ENCODE measurements at places on chromosomes 2 and 18. TPM values are rescaled to one million over a fixed set of nuclear protein-coding genes. Genes with fewer than 3 reads are reported as not detected.

GRCh38 chr18:23609390-23610023, 23.2 kb upstream of the NPC1 start:
- DNase-seq: no peak
- no peak overlapping the region for H3K27ac ChIP-seq
- H3K36me3 ChIP-seq: no peaks in the 10 kb centered on the region
- H3K4me3 ChIP-seq: no peak overlapping the region

The GDF7 gene
- 12.5 TPM for total RNA-seq

DNA sequence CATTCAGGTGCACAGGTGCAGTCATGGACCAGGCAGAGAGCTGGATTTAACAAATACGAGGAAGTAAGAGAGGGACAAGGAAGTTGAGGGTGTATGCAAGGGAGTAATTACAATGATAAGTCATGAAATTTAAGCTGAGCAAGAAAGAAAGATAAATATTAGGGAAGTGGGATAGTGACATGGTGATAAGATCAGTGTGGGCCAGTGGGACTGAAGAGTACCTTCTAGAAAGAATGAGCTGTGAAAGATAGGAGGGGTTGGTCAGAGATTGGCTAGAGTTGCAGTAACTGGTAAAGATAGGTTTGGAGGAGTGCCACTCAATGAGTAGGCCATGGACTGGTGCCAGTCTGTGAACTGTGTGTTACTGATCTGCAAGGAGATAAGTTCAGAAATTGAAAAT, 200.8 kb upstream of the SIX3 start:
- H3K27ac ChIP-seq: no peak overlapping the region
- no peak for DNase-seq
- no peak overlapping the region for H3K4me3 ChIP-seq

The ZSWIM2 gene
- not detected for total RNA-seq

DNA sequence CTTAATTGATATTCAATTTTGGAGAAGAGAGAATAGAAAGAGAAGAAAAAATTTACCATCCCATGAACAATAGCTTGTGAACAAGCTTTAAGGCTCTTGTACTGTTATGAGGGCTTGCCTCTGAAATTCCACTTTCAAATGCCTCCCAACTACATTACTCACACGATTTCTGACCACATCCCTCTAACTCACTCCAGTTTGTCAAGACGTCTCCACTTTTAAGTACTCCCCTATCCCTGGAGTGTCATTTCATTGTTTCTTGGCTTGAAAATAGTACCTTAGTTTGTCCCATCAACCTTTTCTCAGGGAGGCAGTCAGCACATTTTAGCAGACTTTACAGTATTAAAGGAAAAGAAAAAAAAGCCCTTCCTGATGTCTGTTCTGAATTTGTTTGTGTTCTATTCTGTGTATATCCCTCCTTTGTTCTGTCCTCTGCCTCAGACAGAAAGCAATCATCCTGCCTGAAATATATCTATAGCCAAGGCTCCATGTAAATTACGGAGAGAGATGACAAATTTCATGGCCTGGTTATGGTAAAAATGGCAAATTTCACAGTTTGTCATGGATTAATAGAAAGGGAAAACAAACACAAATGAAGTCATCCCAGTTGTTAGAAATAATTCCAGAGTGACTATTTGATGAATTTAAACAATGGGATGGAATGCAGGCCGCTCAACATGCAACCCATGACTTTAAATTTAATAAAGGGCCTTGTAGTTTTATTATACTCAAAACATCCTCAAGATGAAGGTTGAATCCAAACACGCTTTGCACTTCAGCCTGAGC, 228.8 kb downstream of the ETAA1 start:
- H3K4me1 ChIP-seq: no peaks in the 10 kb centered on the region
- H3K27ac ChIP-seq: no peak overlapping the region
- DNase-seq: no peak
- H3K27me3 ChIP-seq: no peaks in the 10 kb centered on the region

DNA sequence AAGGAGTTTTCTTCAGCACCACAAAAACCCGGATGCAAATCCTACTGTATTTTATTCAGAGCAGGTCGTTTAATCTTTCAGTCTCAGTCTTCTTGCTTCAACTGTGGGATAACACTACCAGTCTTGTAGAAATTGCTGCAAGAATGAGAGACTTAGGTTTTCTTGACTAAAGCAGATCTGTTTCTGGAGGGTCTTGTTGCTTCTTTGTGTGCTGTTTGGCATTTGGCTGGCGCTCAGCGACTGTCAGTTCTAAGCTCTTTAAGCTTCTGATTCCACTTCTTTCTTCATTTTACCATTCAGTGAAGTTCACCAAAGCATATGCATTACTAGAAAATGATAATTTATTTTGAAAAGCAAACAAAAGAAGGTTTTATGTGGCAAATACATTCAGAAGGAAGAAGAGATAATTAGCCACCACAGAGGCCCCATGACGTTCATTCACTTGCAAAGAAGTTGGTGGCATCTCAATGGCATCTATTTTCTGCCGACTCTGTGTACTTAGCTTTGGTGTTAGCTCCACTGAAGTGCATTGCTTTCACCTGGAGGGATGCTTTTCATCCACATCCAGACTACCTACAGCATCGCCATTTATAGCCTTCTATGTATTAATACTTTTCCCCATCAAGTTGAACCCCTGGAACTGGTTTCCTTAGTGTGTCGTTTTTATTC, 53.7 kb downstream of the TRIB2 start:
- no peak overlapping the region for H3K4me3 ChIP-seq
- H3K27ac ChIP-seq: no peak overlapping the region
- DNase-seq: no peak
- no peaks in the 10 kb centered on the region for H3K27me3 ChIP-seq

The FAM124B gene
- total RNA-seq: 2.0 TPM

GRCh38 chr2:175631245-175631623, 370.8 kb downstream of the LNPK start:
- H3K4me1 ChIP-seq: no peaks in the 10 kb centered on the region
- no peaks in the 10 kb centered on the region for H3K36me3 ChIP-seq
- no peak overlapping the region for H3K27ac ChIP-seq
- no peak for DNase-seq
- no peaks in the 10 kb centered on the region for H3K27me3 ChIP-seq

DNA sequence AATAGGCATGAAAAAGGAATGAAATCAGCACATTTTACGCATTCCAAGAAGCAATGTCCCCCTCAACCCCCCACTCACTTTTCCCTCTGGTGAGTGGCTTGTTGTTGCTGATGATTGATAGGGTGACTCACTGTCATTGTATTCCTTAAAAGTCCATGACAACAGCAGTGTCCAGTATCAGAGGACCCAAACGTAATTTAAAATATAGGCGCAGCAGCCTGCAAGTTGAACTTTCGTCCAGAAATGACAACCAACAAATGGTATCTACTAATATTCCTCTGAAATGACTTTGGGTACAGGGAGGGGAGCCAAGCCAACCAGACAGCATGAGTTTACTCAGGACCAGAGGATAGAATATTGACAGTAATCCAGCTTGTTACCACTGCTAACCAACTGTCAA, 182.9 kb upstream of the SIX3 start:
- no peaks in the 10 kb centered on the region for H3K4me1 ChIP-seq
- no peak for DNase-seq
- H3K36me3 ChIP-seq: no peaks in the 10 kb centered on the region
- H3K4me3 ChIP-seq: no peak overlapping the region
- H3K27me3 ChIP-seq: no peaks in the 10 kb centered on the region

- no peaks in the 10 kb centered on the region for H3K36me3 ChIP-seq
- no peak overlapping the region for H3K27ac ChIP-seq
- peak; percentile 71 for DNase-seq
- H3K4me1 ChIP-seq: peaks cover 3% of the 10 kb centered on the region
- H3K4me3 ChIP-seq: no peak overlapping the region
These were observed 3.3 kb upstream of the ACTR3 start for GRCh38 chr2:113886479-113887008.

- no peak for DNase-seq
- no peaks in the 10 kb centered on the region for H3K4me1 ChIP-seq
- H3K36me3 ChIP-seq: no peaks in the 10 kb centered on the region
- no peaks in the 10 kb centered on the region for H3K27me3 ChIP-seq
- no peak overlapping the region for H3K27ac ChIP-seq
These were observed 27.2 kb downstream of the CCDC195 start for GRCh38 chr2:224688997-224689396.

The TUBB8B gene
- total RNA-seq: not detected

- H3K27ac ChIP-seq: no peak overlapping the region
- DNase-seq: peak; percentile 6
- H3K36me3 ChIP-seq: no peaks in the 10 kb centered on the region
- no peak overlapping the region for H3K4me3 ChIP-seq
- no peaks in the 10 kb centered on the region for H3K4me1 ChIP-seq
These were observed 31.9 kb upstream of the GPC1 start for GRCh38 chr2:240403396-240404104.

- H3K36me3 ChIP-seq: no peaks in the 10 kb centered on the region
- H3K4me1 ChIP-seq: no peaks in the 10 kb centered on the region
- no peak overlapping the region for H3K4me3 ChIP-seq
- no peak overlapping the region for H3K27ac ChIP-seq
These were observed 44.8 kb downstream of the FTCDNL1 start for GRCh38 chr2:199806179-199806578.

The ACMSD gene
- 44.0 TPM for total RNA-seq

The POMC gene
- total RNA-seq: 1.5 TPM

The SH3RF3 gene
- total RNA-seq: 10.7 TPM

- DNase-seq: no peak
- no peak overlapping the region for H3K27ac ChIP-seq
- H3K27me3 ChIP-seq: no peaks in the 10 kb centered on the region
- no peaks in the 10 kb centered on the region for H3K36me3 ChIP-seq
These were observed 226.6 kb downstream of the OSR1 start for GRCh38 chr2:19131871-19132270.

DNA sequence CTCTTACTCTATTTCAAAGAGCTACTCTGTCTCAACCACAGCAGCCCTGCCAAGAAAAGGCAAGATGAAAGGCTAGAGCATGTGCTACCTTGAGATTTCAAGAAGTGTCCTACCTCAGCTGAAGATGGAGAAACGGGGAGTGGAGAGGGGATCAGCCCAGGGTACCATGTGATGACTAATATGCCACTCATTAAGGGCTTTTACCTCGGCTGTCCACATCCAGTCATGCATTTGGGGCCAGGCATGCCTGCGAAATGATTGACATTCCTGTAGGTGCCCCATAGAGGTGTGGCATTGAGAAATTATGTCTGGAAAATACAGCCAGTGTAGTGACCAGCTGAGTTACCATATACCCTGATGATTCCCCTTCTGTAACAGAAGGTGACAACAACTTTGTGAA, 96.1 kb downstream of the NRP2 start:
- no peak for DNase-seq
- H3K4me1 ChIP-seq: no peaks in the 10 kb centered on the region
- H3K27ac ChIP-seq: no peak overlapping the region
- no peak overlapping the region for H3K4me3 ChIP-seq
- H3K36me3 ChIP-seq: no peaks in the 10 kb centered on the region
- H3K27me3 ChIP-seq: no peaks in the 10 kb centered on the region

The DLX1 gene
- total RNA-seq: not detected

- H3K4me1 ChIP-seq: peaks cover 7% of the 10 kb centered on the region
- no peaks in the 10 kb centered on the region for H3K27me3 ChIP-seq
- no peak overlapping the region for H3K4me3 ChIP-seq
- no peak overlapping the region for H3K27ac ChIP-seq
- no peak for DNase-seq
These were observed 4.3 kb downstream of the HNRNPLL start for GRCh38 chr2:38598200-38598990.

The OXER1 gene
- 2.5 TPM for total RNA-seq

DNA sequence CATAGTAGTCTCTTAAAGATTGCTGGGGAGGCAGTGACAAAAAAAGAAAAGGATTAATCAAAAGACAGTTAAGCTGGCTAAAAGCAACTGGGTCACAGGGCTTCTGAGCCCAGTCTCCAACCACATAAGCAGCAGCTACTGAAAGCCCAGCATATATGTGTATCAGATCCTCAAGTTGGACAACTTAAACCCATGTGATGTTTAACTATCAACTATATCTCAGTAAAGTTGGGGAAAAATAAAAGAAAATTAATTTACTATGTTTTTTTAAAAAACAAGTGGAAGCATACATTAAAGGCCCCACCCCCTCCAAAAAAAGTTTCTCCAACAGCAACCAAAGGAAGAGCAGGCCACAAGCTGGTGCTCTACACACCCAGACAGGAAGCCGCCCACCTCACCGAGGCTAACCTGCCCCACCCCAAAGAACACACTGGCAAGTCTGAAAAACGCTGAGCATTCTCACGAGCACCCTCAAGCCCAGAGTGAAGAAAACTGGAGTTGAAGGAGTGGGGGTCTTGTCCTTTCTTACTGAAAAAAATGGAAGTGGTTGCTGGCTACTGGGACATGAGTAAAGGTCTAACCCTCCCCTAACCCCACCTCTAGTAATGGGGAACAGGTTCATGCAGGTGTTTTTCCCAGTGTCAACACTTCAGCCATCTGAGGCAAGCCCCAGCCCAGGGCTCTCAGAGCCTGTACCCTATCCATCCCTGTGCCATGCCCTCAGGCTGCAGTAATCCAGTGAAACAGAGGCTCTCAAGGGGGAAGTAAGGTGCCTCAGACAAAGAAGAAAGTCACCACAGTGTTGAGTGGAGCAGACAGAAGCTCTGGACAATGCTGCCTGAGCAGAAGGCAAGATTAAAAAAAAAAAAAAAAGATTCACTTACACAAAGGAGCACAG, 106.3 kb downstream of the GYPC start:
- H3K27me3 ChIP-seq: no peaks in the 10 kb centered on the region
- no peak for DNase-seq
- H3K27ac ChIP-seq: no peak overlapping the region
- H3K4me1 ChIP-seq: no peaks in the 10 kb centered on the region
- H3K36me3 ChIP-seq: no peaks in the 10 kb centered on the region

DNA sequence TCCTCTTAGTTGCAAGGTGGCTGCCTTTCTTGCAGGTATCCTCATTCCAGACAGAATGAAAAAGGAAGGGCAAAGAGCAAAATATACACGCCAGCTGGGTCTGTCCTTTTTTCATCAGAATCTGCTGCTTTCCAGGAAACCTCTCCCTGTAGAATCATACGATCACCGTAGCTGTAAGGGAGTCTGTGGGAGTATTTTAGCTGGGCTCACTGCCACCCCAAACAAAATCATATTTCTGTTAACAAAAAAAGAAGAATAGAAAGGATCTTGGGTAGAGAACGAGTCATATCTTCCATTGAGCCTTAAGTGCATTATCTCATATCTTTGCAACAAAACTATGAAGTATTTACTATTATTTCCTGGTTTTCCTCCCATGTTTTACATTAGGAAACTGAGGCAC, 15.0 kb upstream of the TANC1 start:
- peak overlapping the region; percentile 52 for H3K27ac ChIP-seq
- H3K4me1 ChIP-seq: peaks cover 10% of the 10 kb centered on the region
- no peak overlapping the region for H3K4me3 ChIP-seq
- H3K36me3 ChIP-seq: no peaks in the 10 kb centered on the region
- H3K27me3 ChIP-seq: no peaks in the 10 kb centered on the region

DNA sequence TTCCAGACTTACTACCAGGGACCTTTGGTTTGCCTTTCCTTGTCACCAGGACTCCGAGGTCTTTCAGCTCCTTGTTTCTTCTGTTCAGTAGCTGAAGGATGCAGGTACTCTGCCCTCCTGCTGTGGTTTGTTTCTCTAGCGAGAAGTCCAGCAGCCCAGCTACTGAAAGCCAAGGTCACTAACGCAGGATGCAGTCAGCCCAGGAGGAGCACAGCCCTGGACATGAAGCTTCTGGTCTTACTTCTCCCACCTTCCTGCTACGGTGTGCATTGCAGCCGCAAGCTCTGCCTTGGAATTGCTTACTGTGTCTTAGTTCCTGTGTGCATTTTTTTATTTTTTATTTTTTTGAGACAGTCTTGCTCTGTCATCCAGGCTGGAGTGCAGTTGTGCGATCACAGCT, 62.4 kb downstream of the DGKD start:
- no peaks in the 10 kb centered on the region for H3K4me1 ChIP-seq
- no peak overlapping the region for H3K27ac ChIP-seq
- DNase-seq: no peak
